ENCODE measurements at places on chromosomes 3 and 15. TPM values are rescaled to one million over a fixed set of nuclear protein-coding genes. Genes with fewer than 3 reads are reported as not detected.

MKRN3 gene
- total RNA-seq, result not detected

ARGFX gene
- total RNA-seq, result not detected

POPDC2 gene
- 1.5 TPM for total RNA-seq

PARP16 gene
- 5.7 TPM for total RNA-seq

FAM131A gene
- total RNA-seq, result 17.2 TPM

All from neural progenitor cell (in vitro differentiated cells).